ENCODE measurements at places on chromosomes 6 and 20. TPM values are rescaled to one million over a fixed set of nuclear protein-coding genes. Genes with fewer than 3 reads are reported as not detected.

DNA sequence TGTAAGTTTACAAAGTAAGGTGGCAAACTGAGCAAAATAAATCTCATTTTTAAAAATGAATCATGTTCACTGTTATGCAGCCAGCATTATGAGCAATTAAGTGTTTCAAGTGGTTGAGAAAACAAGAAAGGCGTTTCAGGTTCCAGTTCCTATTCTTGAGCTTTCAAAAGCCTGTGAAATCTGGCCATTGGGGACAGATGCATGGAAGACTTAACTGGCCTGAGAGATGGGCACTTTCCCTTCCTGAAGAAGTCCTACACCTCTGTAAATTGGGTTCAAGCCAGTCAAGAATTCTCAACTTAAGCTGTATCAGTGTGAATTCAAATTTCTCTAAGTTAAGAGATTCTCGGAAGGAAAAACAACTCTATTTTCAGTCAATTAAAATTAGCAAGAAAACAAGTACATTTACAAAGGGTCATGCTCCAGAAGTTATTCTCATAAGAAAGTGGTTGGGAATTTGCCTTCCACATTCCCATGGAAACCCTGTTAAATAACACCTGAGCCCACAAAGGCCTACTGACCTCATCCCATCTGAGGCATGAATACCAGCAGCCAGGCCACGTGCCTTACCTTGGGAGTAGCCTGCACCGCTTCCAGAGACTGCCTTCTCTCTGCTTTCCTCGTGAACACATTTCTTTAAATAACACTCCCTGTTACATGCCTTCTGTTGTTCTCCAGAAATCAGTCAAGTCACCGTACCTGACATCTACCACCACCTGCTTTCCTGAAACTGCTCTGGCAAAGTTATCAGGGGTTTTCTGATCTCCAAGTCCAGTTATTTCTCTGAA is 19.4 kb downstream of the MAP3K5 start:
- no peak for DNase-seq

- DNase-seq = no peak
Observed at GRCh38 chr6:139547804-139548203, 173.4 kb upstream of the CITED2 start.

GRCh38 chr20:57092112-57092899 is 174.1 kb downstream of the BMP7 start:
- DNase-seq = no peak

Gene ELMO2
- total RNA-seq = 67.1 TPM

Gene ADGRF1
- total RNA-seq = not detected

- DNase-seq = no peak
Observed at GRCh38 chr6:4364172-4364571, 228.8 kb upstream of the ECI2 start.

DNA sequence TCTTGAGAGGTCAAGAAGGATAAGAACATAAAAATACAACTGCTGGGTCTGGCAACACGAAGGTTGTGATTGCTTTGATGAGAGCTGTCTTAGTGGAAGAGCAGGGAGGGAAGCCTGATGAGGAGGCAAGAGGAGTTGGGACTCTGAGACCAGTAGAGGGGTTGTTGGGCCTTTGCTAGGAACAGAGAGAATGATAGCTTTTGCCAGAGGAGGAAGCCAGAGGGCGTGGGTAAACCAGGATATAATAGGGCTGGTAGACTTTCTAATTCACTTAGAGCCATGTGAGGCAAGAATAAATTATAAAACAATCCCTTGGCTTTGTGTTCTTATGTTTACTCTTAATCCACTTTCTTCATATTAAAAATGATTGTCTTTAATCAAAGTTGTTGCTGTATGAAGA is 78.6 kb downstream of the RCAN2 start:
- DNase-seq = no peak

GRCh38 chr6:98925831-98926230 is 21.9 kb downstream of the FBXL4 start:
- no peak for DNase-seq

DNA sequence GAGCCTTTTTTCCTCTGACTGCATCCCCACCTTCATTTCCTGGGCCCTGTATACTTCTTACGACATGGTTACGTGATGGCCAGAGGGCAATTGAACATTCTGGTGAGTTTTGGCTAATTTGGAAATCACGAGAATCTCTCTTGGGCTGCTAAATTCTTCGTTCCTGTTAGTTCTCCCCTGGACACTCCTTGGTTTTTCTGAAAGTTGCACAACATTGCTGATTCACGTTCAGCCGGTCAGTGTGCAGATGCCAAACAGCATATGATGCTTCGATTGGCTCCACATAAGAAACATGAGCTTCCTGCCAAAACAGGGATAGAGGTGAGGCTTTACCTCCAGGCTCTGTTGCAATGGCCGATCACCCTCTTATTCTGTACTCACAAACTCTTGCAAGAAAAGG is 119.4 kb upstream of the LY86 start:
- no peak for DNase-seq

DNA sequence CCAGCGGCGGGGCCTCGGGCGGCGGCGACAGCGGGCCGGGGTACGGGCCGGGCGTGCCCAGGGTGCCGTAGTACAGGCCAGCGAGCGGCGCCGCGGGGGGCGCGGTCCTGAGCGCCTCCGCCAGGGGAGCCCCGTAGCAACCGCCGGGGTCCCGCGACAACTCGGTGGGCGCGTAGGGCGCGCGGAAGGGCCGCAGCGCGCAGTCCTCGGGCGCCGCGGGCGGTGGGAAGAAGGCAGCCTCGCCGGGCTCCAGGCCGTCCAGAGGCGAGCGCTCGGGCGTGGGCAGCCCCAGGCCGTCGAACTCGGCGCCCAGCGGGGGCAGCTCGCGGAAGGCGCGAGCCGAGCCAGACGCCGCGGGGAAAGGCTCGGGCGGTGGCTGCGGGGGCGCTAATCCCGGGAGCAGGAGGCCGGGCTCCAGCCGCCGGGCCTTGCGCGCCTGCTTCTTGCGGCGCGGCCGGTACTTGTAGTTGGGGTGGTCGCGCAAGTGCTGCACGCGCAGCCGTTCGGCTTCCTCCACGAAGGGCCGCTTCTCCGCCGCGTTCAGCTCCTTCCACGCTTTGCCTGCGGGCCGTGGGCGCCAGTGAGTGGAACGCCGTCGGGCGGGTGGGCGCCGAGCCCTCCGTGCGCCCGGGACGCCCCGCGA is 916 bp downstream of the SOX18 start:
- no peak for DNase-seq

Gene CST2
- not detected for total RNA-seq

Gene ZNF341
- 2.0 TPM for total RNA-seq

Gene EPPIN
- total RNA-seq = not detected

GRCh38 chr20:10134176-10134575 is 84.5 kb upstream of the SNAP25 start:
- no peak for DNase-seq

Gene HLA-E
- 87.4 TPM for total RNA-seq

Gene C2
- total RNA-seq = 7.0 TPM
